ENCODE measurements at places on chromosomes 16 and 17.

GRCh38 chr17:45127548-45128300 is 4.6 kb downstream of the PLCD3 start:
- DNase-seq, result no peak

DNA sequence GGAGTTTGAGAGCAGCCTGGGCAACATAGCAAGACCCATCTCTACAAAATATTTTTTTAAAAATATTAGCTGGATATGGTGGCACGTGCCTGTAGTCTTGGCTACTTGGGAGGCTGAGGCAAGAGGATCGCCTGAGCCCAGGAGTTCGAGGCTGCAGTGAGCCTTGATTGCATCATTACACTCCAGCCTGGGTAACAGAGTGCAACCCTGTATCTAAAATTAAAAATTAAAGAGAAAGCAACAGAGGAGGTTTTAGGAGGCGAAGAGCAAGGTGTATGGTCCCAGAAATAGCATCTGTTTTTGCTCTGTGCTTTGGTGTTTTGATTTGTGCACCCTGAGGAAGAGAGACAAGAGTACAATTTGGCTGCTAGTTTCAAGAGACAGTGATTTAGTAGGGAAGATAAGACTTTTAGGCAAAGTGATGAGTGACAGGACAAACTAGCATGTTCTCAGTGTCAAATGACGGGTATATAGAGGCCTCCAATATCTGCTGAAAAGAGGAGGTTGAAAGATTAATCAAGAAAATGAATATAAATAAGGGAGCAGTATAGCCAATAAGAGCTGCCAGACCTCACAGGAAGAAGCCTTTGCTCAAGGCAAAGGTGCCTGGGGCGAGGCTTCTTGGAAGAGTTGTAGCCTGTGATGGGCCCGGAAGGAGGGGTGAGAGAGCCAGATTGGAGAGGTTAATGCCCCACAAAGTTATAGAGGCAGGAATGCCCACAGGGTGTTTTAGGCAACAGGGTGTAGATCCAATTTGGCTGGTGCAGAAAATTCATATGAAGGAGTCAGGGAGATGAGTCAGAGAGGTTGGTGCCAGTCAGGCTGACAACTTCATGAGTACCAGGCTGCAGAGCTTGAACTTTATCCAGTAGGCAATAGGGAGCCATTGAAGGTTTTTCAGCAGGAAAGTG is 11.4 kb downstream of the HLF start:
- DNase-seq, result no peak

DNA sequence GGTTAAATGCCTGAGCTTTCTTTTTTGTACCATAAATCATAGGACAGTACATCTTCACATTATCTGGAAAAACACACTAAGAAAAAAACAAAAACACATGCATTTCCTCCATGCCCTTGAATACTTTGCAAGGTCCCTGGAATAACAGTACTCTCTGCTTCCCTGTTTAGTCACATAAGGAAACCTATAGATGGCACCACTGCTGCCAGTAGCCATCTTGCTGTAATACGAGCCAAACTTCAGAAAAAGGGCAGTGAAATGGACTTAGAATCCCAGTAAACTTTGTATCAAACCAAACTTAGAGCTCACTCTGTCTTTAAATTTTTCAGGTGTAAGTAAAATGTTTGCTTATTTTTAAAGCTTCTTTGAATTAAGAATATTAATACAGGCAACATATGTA is 435.5 kb downstream of the KCNJ2 start:
- DNase-seq, result no peak

GRCh38 chr16:52466994-52467393 is 79.9 kb downstream of the TOX3 start:
- no peak for DNase-seq
